ENCODE measurements at places on chromosomes 11 and 22. TPM values are rescaled to one million over a fixed set of nuclear protein-coding genes. Genes with fewer than 3 reads are reported as not detected.

The GLB1L3 gene
- total RNA-seq: not detected

The NUP50 gene
- total RNA-seq: 93.0 TPM

The LSP1 gene
- total RNA-seq: 0.53 TPM

The USH1C gene
- 30.0 TPM for total RNA-seq

The CCDC81 gene
- total RNA-seq: 0.79 TPM

The TUBGCP6 gene
- 43.0 TPM for total RNA-seq

GRCh38 chr22:44221710-44222475 lies 41.2 kb downstream of the PARVG start:
- no peak for DNase-seq

DNA sequence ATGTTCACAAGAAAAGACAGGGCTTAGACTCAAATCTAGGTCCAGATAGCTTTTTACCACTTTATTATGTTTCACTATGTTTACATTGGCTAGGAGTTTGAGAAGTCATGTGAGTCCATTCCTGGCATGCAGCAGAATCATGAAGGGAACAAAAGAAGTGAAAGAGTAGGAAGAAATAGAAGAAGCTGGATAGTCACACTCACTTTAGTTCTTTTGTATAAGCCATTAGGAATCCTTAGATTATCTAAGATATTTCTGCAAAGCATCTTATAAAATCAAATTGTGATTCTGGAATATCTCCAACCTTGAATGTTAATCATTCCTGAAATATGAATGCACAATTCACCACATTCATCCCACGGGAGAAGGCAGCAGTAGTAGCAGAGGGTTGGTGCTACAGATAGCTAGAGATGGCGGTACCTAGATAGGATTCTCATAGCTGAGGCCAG lies 31.9 kb downstream of the MAML2 start:
- no peak for DNase-seq

DNA sequence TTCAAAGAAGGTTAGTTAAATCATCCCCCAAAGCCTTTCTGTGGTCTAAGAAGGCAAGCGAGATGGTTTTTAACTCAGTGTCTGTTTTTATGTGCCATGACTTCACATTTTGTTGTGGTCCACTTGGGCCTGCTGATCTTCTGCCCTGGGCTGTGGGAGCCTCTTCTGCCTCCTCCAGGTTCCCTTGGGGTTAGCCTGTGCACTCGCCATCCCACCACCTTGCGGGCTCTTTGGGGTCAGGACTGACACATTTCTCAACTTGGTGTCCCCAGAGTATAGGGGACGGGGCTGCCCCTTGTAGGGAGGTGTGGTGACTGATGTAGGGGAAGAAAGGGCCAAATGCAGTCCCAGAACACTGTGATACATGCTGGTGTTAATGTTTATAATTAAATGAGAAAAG lies 207.0 kb downstream of the TBC1D22A start:
- no peak for DNase-seq

DNA sequence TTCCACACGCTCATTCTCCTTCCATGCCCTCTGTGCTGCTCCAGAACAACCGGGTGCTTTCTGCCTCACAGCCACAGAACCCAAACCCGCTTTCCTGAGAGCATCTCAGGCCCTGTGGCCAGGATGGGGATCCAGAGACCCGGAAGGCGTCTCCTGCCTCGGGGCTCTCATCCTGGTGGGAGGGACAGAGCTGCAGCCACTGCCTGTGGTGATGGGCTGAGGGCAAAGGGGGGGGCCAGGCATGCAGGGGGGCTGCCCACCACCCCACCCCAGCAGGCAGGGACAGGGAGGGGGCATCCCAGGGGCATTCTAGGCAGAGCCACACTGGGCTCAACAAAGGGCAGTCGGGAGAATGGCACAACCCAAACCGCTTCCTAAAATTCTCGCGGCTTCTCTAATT lies 41.4 kb downstream of the CERK start:
- DNase-seq: no peak

GRCh38 chr11:92505689-92506088 lies 281.1 kb downstream of the FAT3 start:
- DNase-seq: no peak

DNA sequence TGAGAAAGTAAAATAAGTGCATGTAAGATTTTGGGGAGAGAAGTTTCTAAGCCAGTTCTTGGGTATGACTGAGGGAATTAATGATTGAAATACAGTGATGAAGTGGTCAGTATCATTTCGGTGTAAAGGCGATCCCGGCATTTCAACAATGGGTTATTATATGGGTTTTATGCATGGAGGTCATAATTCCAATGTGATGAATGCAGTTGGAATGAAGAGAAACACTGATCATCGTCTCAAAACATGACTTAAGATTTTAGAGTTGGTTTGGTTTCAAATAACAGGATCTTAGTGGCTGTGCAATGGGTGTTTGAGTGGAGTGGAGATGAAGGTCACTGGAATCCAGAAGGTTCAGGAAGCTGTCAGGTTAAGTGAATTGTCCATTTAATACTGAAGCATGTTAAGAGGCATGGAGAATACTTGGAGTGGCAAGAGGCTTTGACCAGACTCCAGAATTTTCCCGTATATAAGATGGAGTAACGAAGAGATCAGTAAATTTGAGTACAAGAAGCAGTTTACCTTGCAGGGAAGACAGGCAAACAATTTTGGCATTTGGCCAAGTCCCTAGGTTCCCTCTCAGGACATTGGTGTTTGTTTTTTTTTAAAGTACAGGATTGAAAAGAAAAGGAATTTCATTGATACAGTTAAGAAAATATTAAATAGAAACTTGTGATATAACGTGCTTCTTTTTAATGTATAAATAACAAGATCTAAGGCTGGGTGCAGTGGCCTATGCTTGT lies 96.4 kb upstream of the BIRC3 start:
- DNase-seq: no peak

DNA sequence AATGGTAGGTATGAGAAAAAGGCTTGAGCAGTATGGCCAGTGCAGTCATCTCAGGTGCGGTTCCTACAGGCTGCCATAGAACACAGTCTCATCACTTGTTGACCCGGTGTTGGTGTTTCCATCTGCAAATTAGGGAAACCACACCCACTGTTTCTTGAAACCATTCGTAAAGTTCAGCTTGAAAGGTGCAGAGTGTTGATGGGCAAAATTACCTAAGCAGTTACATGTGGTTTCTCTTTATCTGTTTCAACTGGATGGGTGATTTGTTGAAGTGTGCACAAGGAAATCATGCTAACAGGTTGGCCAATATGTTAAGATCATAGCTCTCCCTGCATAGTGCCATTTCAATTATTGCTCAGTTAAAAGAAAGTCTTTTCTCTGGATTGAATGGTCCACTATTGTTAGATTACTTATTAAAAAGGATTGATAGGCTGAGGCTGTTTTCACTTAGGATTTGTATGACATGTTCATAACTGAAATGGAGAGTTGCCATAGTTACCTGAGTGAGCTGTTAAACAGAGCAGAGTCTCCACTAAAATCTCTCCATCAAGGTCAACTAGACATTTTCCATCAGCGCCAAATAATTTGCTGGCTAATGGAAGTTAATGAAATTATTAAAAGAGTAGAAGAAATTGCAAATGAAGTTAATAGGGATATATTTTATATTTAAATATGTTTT lies 203.1 kb upstream of the MTMR2 start:
- DNase-seq: no peak

- no peak for DNase-seq
Measured at GRCh38 chr11:83694191-83694910, 408.2 kb upstream of the CCDC90B start.

DNA sequence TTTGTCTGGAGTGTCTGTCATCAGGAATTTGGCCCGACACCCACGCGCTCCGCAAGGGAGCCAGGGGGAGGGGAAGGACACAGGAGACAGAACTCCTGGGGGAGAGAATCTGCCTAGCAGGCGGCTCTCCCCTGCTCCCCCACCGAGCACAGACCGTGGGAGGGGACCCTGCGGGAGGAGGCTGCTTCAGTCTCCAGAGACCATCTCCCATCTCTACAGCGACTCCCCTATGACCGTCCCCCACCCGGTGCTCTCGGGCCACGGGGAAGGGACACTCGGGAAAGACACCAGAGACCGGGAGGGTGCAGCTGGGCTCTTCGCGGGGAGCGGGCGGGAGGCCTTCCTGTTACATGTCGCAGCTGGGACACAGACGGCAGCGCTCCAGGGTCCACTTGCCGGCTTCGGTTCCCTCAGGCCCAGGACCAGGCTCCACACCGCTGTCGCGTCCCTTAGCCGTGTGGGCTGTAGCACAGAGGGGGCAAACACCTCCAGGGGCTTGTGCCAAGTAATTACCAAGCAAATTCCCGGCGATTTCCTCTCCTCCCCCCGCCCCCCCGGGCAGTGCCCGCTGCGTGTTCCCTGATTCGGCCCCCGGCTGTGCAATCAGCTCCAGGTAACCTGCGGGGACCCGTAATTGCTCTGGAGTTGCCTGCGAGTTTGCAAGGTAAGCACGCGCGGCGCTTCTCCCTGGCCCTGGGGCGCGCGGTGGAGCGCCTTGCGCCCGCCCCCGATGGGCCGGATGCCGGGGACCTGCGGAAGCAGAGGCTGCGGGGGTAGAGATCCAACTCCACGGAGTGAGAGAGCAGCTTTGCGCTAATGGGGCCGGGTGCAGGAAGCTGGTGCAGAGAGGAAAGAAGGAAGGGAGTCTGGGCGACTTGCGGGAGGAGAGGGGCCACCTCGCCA lies 155.1 kb upstream of the CADM1 start:
- peak; percentile 74 for DNase-seq

DNA sequence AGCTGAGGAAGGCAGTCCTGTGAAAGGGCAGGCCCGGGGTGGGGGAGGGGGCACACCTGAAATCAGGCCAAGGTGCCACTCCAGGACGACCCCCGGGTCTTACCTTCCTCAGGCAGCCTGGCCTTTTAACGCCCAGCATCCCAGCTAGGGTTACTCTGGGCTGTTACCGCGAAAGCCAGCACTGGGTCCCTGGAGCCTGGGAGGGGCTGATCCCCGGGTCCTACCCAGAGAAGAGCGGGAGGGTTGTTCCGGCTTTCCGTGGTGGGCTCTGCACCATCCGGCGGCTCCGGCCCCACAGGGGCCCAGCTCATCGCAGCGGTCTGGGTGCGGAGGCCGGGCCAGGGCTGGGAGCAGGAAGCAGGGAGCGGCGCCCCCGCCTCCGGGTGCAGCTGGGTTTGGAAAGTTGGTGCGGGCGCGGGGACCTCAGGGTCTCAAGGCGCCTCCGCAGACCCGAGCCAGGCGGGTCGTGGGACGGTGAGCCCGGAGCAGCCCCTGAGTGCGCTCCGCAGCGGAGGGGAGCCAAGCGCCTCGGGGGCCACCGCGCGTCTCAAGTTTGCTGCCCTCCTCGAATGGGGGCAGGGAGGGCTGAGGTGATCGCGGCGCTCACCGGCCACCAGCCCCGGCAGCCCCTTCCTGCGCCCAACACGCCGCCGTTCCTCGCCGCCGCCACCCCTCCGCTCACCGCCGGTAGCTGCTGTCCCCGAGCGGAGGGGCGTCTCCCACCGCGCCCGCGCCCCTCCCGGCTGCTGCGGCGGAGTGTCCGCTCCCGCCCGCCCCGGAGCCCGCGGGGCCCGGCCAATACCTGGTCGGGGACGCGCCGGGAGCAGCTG lies 831 bp downstream of the CHST1 start:
- DNase-seq: no peak

GRCh38 chr11:113568566-113568965 lies 93.4 kb upstream of the DRD2 start:
- DNase-seq: no peak

DNA sequence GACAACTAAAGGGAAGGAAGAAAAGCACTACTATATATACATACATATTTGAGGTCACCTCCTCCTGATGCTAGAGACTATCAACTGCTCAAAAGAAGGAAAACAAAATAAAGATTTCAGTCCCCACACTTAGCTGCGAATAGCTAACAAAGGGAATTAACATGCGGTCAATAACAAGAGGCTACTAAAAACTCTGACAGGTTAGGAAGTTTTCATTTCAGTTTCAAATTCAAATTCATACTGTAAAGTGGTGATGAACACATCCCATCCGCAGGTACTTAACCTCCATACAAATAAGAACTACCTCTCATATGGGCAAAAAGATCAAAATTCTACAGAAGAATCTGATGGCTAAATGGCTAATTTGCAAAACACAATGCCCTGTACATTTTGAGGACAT lies 2.6 kb downstream of the NAP1L4 start:
- no peak for DNase-seq

- no peak for DNase-seq
Measured at GRCh38 chr22:39501644-39502108, 414 bp upstream of the MIEF1 start.

DNA sequence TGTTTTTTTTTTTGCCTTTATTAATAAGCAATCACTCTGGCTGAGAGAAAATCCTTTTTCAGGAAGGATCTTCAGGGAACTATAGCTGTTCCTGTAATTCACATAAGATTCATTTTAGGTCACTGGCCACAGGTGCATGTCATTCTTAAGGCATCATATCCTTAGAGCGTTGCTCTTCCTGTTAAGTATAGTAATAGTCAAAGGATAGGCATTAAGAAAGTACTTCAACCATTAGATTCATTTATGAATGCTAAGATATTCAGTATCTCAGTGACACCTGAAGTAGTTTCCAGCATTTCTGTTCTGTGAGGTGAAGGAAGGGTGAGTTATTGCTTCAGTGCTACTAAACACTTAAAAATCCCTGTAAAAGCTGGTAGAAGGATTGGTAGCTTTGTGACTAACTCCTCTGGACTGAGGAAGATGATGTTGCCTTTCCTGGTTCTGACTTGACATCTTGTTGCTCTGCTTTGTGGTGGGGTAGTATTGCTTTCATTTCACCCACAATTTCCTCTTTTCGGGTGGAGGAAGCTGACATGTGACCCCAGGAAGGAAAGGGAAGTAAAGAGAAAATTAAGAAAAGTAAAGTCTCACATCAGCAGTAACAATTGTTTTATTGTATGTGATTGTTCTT lies 34.7 kb downstream of the RNF169 start:
- no peak for DNase-seq

- DNase-seq: no peak
Measured at GRCh38 chr22:50221410-50222300, 20.8 kb downstream of the SELENOO start.

Measured in type B pancreatic cell (in vitro differentiated cells).